Activated T-cell treated with anti-CD3 and anti-CD28 coated beads, Interleukin-2, amount 50 U/mL, for 72 hours (primary cell): ENCODE measurements at places on chromosomes 11 and 22. TPM values are rescaled to one million over a fixed set of nuclear protein-coding genes. Genes with fewer than 3 reads are reported as not detected.

GRCh38 chr11:8099291-8099899 is 18.4 kb downstream of the TUB start:
- peak; percentile 65 for DNase-seq

PHLDA2 gene
- 3.4 TPM for total RNA-seq

C22orf15 gene
- total RNA-seq = 1.5 TPM

DNA sequence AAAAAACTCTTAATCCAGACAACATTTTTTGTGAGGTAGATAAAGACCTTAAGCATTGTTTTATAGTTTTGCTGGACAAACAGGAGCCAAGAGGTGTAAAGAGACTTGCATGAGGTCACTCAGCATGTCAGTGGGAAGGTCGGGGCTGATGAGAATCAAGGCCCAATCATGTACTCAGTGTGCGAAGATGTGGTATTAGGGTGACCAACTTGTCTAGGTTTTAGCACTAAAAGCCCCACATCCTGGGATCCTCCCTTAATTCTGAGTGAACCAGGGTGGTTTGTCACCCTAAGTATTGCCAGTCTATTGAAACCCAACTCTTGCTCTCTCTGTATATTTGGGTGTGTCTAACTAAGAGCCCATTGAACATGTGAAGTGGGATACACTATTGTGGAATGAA is 19.5 kb upstream of the SORL1-AS1 start:
- no peak for DNase-seq

FAT3 gene
- not detected for total RNA-seq

- DNase-seq = peak; percentile 68
Measured at GRCh38 chr11:19241260-19242178, 774 bp upstream of the E2F8 start.

- no peak for DNase-seq
Measured at GRCh38 chr22:17846326-17846992, 72.2 kb upstream of the BID start.

DNA sequence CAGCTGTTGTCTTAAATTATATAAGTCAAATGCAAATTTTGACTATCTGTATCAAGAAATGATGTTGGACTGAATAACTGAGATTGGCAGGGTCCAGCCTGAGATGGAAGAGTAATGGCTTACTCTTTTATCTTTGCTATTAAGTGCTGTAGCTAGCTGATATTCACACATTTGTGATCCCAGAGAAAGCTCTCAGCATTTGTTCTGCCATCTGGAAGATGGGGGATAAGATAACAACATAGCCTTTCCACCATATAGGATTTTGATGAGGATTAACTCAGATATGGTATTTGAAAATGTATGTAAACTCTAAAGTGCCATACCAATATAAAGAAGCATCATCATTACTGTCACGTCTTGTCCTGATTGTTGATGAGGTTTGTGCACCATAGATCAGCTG is 1063.2 kb upstream of the TENM4 start:
- DNase-seq = no peak
